Foreskin melanocyte (primary cell): ENCODE measurements at places on chromosomes 1 and 21.

DNA sequence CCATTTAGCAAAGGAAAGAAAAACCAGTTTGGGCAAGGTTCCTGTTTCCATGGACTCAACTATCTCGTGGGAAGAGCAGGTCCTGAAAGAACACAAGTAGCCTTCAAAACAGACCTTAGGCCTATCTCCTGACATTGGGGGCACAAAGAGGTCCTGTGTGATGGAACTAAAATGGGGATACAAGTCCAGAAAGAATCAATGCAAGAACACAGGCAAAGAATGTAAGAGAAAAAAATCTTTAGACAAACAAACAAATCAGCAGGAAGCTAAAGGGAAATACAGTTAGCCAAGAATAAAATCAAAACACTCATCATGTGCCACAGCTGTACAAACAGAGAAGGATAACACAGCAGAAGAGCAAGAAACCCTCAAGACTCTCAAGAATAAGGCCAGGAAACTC is 28.2 kb downstream of the SLC30A10 start:
- peak; percentile 44 for DNase-seq

GRCh38 chr21:45541221-45542039 is 810 bp downstream of the SLC19A1 start:
- peak; percentile 17 for DNase-seq

GRCh38 chr1:89719502-89720306 is 86.8 kb downstream of the LRRC8C start:
- peak; percentile 42 for DNase-seq

DNA sequence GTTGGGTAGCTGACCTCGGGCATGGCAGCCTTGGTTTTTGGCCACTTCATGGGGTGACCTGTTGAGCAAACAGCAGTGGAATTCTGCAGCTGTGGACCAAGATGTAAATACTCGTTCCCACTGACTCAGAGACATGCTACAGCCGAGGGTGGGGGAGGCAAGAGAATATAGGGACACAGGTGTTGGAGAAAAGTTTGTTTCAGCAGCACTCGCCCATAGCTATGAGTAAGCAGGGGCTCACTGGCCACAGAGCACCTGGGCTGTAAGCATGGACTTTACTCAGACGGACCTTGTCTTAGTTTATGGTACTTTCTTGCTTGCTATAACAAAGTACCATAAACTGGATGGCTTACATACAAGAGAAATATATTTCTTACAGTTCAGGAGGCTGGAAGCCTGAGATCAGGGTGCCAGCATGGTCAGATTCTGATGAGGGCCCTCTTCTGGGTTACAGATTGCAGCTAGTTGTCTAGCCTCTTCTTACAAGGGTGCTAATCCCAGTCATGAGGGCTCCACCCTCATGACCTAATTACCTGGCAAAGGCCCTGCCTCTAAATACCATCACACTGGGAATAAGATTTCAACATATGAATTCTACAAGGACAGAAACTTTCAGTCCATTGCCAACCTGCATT is 437.2 kb upstream of the DAB1 start:
- DNase-seq = no peak

- no peak for DNase-seq
These were observed 144.6 kb downstream of the PLPP3 start for GRCh38 chr1:56434740-56435139.

- no peak for DNase-seq
These were observed 38.4 kb upstream of the TENT5C start for GRCh38 chr1:117567435-117567834.

DNA sequence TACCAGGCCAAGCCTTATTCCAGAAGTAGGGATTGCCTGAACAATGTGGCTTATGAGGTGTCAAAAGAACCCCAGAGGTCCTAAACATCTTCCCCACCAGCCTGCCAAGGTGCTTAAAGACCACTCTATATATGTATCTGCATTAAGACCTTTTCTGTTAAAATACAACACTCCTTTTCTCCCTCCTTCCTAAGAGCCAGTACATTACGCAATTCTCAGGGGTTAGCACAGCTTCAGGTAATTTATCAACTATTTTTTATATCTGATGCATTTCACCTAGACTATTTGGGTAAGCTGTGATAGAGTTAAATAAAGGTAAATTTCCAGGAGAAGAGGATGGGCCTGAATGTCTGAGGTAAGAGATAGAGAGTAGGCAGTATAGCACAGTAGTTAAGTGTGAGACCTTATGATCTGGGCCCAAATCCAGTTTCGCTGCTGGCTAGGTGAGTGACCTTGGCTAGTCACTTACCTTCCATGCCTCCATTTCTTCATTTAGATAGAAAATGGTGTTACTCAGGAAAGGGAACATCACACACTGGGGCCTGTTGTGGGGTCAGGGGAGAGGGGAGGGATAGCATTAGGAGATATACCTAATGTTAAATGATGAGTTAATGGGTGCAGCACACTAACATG is 5.1 kb upstream of the CCN1 start:
- no peak for DNase-seq

DNA sequence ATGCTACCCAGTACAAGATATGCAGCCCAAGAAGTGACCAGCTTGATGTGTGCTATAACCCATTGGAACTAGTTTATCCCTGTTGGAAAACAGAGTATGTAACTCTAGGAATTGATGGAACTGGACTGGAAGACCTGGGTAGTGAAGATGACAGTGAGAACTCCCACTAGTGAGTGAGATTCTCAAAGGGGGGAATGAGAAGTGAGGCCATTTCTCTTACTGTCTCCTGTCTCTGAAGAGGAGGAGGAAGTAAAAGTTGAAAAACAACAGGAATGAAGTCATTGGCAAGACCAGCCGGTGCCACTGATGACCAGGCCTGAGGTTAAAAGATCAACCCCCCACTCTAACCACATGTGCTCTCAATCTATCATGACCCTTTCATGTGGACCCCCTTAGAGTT is 20.9 kb downstream of the PLA2G2F start:
- DNase-seq = no peak

- no peak for DNase-seq
These were observed 556.5 kb downstream of the PTBP2 start for GRCh38 chr1:97277891-97278654.

DNA sequence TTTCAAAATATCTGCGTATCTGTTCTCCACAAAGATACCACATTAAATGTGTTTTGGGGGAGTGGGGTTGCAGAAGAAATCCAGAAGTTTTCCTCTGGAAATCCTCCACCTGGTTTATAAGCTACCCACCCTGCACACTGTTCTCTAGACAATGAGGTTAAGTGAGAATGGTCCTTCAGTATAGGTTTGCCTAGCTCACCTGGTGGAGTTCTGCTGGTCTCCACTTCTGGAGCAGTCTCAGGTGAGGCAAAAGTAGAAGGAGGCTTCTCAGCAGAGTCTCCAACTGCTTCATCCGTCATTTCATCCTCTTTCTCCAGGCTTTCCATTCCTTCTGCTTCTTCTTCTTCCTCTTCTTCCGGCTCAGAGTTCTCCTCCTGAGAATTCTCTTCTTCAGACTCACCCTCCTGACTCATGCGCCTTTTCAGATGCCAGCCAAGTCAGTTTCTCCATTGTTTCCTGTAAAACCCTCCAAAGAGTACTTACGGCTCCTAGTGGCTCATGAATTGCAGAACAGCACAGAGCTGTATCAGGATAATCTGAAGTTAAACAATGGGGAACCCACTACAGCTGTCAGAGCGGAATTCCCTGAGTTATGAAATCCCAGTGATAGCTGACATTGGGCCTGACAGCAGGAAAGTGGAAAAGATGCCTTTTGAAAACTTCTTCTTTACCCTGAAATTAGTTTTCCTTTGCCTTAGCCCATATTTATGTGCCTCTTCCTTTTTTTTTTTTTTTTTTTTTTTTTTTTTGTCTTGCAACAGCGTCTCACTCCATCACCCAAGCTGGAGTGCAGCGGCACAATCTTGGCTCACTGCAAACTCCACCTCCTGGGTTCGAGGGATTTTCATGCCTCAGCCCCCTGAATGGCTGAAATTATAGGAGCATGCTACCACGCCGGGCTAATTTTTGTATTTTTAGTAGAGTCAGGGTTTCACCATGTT is 38.5 kb downstream of the MSTO1 start:
- peak; percentile 74 for DNase-seq

GRCh38 chr1:239757716-239758115 is 334.0 kb upstream of the FMN2 start:
- DNase-seq = no peak

DNA sequence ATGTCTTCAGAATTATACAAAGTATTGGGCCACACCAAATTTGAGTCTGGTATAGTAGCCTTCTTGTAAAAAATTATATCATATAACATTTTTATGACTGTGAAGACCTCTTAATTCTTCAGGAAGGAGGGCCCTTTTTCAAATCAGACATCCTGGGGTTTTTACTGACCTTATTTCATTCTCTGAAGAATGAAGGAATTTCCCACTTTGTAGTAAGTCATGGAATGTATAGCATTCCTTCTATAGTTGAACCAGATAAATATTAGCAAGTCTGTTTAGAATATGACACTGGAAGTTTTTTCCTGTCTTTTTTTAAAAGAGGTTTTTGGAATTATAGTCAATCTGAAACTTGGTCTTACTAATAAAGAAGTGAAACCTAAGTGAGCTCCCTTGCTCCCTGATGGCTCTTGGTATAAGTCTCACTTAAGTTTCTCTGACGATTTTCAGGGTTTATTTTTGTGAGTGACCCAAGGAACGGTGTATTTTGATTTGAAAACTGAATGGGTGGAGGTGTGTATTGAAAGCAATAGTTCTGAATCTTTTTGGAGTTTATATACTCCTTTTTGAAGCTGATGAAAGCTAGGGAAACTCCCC is 23.7 kb downstream of the SNX27 start:
- DNase-seq = no peak

GRCh38 chr1:239913141-239913585 is 178.5 kb upstream of the FMN2 start:
- no peak for DNase-seq
